ENCODE measurements at places on chromosomes 16 and 17.
A peak's percentile ranks its signal among the peaks of the same experiment; 100 is the strongest.

DNA sequence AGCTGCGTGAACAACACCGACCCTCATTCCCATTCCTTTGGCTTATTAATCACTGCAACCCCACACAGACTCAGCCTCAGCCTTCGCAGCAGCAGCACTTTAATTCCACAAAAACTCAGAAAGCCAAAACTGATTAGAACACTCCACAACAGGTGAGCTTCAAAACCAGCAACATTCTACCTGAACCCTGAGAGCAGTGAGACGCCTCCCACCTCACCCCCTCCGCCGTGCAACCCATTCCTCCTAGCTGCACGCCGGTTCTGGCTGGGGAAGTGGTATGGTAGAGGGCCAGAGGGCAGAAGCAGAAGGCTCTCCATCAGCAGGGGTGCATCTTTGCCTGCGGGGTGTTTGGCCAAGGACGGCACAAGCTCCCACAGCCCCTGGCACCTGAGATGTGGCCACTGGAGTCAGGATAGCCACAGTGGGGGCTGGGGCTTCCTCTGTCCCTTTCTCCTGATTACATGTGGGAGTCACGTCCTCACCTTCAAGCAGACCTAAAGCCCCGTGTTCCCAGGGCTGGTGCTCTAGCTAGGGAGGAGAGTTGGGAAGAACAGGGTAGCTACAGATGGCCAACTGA lies 1.6 kb downstream of the BORCS6 start:
- DNase-seq, result no peak

- peak; percentile 82 for DNase-seq
Observed at GRCh38 chr16:50093607-50094539, 28.1 kb downstream of the HEATR3 start.

DNA sequence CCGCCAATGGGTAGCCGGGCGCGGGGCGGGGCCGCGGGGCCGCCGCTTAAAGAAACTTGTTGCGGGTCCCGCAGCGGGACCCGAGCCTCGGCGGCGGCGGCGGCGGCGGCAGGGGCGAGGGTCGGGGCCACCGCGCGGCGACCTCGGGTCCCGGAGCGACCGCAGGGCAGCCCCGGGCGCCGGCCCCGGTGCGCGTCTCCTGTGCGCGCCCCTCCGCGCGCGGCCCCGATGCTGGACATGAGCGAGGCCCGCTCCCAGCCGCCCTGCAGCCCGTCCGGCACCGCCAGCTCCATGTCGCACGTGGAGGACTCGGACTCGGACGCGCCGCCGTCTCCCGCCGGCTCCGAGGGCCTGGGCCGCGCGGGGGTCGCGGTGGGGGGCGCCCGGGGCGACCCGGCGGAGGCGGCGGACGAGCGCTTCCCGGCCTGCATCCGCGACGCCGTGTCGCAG lies at the start of gene SOX8:
SOX8 (plus strand) TSS at position 76 of the 450 bp plus-strand sequence; CDS start at position 229, 153 bp downstream.
- DNase-seq, result no peak

DNA sequence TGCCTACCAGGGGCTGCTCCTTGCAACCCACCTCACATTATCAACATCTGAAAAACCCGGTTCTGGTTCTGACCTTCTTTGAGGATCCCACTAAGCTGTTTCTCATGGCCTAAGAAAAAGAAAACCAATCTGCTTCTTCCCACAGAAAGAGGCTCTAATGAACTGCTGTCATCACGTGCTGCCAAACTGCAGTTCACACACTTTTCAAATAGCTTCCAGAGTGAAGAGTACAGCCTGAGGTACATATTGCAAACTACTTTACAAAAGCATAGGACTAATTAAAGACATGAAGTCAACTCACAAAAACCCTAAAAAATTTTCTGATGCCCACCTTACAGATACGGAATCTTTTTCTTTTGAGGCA lies 36.7 kb downstream of the SMG6 start:
- DNase-seq, result no peak

DNA sequence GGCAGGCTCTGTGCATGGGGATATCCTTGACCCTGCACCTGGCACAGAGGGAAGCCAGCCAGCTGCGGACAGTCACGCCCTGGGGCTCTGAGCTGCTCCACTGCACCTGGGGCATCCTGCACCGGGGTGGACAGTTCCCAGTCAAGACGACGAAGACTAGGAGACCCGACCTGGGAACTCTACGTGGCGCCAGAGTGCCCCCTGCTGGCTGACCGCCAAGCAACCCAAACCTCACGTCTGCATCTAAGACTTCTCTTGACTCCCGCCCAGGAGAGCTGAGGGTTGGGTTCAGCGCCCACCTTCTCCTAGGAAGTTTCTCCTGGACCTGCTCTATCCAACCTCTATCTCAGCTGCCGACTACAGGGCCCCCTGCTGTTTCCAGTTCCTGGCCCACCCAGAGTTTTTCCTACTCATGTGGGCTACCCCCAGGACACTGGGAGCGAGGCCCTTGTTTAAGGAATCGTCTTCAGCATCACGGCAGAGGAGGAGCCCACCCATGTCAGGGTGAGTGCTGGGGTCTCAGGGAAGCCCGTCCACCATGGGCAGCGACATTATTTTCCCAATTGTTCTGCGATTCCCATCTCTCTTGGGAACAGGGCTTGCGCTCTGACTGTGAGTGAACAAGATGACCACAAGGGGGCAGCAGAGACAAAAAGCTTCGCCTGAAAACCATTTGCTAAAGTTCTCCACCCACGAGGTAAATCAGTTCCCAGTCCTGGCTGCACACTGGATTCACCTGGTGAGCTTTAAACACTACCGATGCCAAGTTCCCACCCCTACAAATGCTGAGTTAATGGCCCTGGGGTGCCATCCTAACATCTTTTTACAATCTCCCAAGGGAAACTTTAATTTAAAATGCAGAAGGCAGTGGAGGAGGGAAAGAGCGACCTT lies 29.3 kb downstream of the TLE7 start:
- no peak for DNase-seq

- DNase-seq, result no peak
Observed at GRCh38 chr17:16952401-16952800, 19.5 kb downstream of the TNFRSF13B start.

GRCh38 chr16:26806657-26807056 lies 260.1 kb upstream of the C16orf82 start:
- no peak for DNase-seq

GRCh38 chr17:50721194-50722010 lies 2.0 kb downstream of the LUC7L3 start:
- DNase-seq, result no peak

DNA sequence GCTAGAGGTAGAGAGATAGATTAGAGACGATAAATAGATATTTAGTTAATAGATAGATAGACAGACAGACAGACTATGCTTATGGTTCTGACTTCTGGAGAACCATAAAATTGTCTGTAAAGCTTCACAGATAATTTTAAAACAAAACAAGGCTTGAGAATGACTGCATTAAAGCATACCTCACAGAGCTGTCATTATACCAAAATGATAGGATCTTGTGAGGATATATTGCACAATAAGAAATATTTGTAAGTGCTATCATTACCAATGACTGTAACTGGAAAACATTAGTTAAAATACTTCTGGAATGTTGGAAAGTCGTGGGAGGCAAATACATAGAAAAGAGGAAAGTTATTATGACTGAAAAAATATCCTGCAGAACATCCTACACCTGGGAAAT lies 3.6 kb upstream of the OR1E1 start:
- no peak for DNase-seq

DNA sequence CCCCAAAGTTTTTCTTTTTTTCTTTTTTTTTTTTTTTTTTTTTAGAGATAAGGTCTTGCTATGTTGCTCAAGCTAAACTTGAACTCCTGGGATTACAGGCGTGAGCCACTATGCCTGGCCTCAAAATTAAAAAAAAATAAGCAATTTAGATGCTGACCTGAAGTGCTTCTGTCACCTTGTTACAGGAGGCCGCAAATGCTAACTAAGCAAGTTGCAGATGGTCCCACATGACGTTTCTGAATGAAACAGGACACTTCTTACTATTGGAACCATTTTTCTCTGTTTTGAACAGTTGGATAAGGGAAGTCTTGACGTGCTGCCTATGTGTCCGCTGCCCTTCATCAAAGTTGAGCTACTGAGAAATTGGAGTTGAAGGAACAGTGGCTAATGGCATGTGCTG lies 8.8 kb downstream of the ANKRD40CL start:
- no peak for DNase-seq

GRCh38 chr17:79919862-79920720 lies 80.9 kb upstream of the CBX4 start:
- no peak for DNase-seq

- no peak for DNase-seq
Observed at GRCh38 chr16:52497067-52497816, 49.7 kb downstream of the TOX3 start.

DNA sequence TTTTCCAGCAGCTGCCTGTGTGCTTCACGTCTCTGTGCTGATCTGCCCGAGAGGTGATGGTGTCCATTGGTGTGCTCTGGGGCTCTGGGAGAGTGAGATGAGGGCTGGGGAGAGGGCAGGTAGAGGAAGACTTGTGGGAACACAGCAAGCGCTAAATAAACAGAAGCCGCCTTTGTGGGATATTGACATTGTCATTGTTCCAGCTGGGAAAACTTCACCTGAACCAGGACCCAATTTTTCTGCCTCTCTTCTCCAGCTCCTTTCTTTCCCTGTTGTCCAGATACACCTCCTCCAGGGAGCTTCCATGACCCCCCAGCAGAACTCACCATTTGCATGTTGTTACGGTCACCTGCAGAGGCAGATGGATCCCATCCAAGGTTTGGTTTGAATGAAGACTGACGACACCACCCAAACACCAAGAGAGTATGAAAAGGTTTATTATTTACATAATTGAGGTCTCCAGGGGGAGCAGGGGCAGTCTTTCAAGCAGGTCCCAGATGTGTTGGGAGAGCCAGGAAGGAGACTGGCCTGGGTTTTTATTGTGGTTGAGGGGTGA lies 3.6 kb upstream of the ITGA3 start:
- DNase-seq, result no peak

DNA sequence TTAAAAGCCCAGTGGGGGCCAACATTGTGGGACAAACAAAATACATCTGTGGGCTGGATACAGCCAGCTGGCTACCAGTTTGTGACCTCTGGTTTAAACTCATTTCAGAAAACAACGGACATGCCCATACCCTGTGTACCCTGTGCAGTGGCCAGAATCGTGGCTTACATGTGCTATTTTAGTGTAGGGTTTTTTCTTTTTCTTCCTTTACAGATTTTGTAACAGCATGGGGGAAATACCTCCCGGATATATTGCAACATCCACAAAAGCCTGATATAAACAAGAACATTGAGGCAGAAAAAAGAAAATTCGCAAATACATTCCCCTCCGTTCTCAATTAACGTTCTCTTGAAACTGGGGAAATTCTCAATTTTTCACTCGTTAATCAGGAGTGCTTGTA lies 7.3 kb downstream of the HS3ST4 start:
- no peak for DNase-seq

DNA sequence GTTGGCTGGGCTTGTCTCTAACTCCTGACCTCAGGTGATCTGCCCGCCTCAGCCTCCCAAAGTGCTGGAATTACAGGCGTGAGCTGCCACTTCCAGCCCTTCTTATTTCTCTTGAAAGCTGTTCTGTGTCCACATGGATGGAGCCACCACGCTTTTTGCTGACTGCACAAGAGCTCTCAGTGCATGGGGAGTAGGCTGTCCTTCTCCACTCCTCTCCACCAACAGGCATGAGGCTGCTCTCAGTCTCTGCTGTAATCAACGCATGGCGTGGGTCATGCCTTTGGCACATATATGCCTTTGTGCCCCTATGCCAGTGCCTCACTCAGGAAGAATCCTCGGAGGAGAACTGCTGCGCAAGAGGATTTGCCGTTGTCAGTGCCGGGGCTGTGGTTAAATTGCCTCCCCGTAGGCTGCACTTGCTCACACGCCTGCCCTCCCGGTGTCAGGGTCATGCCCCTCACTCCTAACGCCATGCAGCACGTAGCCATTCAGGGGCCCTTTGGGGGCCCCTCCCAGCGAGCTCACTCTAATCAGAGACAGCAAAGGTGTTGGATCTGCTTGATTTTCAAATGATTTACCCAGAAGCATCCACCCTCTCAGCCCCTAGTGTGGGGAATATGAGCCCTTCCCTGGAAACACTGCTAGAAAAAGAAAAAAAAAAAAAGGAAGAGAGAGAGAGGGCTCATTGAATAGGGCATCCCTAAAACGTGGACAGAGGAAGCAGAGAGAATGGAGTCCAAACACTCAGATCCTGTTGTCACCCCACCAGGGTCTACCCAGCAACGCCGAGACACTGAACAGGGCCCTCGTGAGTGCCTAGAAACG lies 47.5 kb upstream of the ZCCHC14 start:
- no peak for DNase-seq

- no peak for DNase-seq
Observed at GRCh38 chr17:69287168-69287567, 39.8 kb downstream of the ABCA5 start.

- DNase-seq, result no peak
Observed at GRCh38 chr16:2728034-2728433, 8.0 kb upstream of the PRSS27 start.

GRCh38 chr17:44005527-44006271 lies 1.3 kb downstream of the NAGS start:
- no peak for DNase-seq

DNA sequence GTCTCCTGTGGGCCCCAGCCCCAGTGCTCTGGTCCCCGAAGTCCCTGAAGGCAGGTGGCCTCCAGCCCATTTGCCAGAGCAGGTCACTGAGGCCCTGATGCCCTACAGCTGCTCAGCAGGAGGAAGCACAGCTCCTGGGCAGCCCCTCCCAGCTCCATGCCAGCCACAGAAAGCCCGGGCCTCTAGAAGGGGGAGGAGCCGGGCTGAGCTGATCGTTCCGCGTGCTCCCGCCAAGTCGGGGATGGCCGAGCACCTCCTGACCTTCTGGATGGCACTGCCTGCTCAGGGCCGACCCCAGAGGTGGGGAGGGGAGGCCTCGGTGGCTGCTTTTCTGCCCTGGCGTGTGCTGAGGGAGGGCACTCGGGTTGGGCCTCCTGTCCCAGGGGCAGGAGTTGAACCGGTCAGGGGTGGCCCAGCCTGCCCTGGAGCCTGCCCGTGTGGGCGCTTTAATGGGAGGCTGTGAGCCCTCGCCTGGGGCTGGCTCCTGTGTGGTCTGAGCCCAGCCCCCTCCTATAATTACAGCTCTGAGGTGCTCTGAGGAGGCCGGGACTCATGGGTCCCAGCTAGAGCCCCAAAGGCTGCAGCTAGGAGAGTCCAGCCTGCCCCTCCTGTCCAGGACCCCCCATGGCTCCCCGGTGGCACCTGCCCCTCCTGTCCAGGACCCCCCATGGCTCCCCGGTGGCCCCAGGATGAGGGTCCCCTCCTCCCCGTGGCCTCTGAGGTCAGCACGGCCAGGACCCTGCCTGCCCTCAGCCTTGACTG lies 29.7 kb downstream of the ZFPM1 start:
- no peak for DNase-seq

- DNase-seq, result no peak
Observed at GRCh38 chr16:68486502-68487202, 38.3 kb upstream of the SMPD3 start.

DNA sequence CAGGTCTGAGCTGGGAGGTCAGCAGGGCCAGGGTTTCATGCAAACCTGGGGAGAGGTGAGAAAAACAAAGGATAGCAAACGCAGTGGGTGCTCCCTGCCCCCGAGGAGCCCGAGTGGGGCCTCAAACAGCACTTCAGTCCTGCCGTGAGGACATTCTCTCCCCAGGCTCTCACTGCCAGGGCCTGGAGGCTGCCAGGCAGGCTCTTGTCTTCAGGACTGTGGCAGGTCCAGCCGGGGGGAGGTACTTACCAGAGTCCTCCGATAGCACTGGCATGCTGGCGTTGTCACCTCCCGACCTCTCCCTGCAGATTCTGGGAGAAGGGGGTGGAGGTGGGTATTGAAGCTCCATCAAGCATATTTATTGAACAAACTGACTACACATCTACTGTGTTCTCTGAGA lies 1.3 kb downstream of the MPP3 start:
- peak; percentile 83 for DNase-seq
